ENCODE measurements at places on chromosomes 12 and 14.
A peak's percentile ranks its signal among the peaks of the same experiment; 100 is the strongest.

GRCh38 chr12:95731519-95731958 lies 59.0 kb downstream of the NTN4 start:
- DNase-seq: no peak

DNA sequence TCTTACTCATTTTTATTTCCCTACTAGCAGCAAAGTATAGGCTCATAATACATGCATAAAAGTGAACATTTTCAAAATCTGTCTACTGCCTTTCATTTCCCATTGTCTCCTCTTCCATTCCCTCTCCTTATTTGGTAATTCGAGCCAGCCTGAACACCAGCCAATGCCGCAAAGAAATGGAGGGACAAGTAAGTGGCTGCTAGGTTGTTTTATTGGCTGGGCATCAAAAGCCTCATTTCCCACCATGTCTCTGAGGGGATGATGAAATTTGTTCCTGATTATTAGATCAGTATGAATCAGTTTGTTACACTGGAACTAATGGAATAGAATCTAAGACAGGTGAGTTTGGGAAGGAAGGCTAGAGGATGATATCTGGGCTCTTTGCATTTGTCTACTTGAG lies 143.5 kb downstream of the KCNA5 start:
- no peak for DNase-seq

- DNase-seq: no peak
These were observed 8.8 kb upstream of the DDHD1 start for GRCh38 chr14:53161758-53162435.

- DNase-seq: no peak
These were observed 769.6 kb upstream of the ALG10B start for GRCh38 chr12:37546901-37547475.

- DNase-seq: no peak
These were observed 3.7 kb upstream of the HSD17B6 start for GRCh38 chr12:56759263-56759908.

- no peak for DNase-seq
These were observed 43.0 kb upstream of the SYCP3 start for GRCh38 chr12:101782273-101782731.

DNA sequence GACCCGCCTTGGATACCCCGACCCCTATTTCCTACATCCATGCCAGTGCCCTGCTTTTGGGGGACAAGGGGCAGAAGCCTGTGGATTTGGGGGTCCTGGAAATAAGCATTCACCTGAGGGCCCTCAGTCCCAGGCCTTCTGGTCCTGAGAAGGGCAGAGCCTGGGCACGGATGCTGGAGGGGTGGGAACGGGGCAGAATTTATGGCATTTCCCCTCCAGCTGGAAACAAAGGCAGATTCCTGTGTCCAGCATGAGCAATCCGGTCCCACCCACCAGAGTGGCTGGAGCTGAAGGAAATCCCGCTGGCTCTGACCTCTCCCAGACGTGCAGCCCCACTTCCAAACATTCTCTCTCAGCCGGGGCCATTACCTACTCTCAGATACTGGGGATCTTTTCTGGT lies 9.3 kb downstream of the ANKRD33 start:
- DNase-seq: no peak

- DNase-seq: no peak
These were observed 17.6 kb downstream of the CCDC88C start for GRCh38 chr14:91399868-91400640.

- no peak for DNase-seq
These were observed 169.6 kb downstream of the EGLN3 start for GRCh38 chr14:33781236-33781635.

- DNase-seq: no peak
These were observed 1127.9 kb downstream of the VRK1 start for GRCh38 chr14:97924922-97925613.

DNA sequence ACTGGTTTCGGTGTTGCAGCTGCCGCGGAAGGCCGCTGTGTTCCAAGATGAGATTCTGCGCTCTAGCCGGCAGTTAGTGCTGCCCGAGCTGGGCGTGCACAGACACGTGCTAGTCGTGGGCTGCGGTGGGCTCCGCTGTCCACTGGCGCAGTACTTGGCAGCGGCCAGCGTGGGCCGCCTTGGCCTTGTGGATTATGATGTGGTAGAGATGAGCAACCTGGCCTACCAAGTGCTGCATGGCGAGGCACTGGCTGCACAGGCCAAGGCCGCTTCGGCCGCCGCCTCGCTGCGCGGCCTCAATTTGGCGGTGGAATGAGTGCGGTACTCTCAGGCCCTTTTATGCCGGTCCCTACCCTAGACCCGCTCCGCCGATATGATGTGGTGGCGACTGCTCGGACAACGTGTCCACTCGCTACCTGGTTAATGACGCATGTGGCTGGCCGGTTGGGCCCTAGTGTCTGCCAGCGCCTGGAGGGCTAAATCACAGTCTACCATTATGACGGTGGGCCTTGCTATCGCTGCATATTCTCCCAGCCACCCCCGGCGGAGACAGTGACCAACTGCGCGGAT lies 102.2 kb downstream of the SNAPC1 start:
- DNase-seq: no peak

- no peak for DNase-seq
These were observed 13.6 kb upstream of the GALNT16 start for GRCh38 chr14:69246331-69246730.

GRCh38 chr14:23147676-23148075 lies 28.6 kb upstream of the CEBPE start:
- no peak for DNase-seq

- no peak for DNase-seq
These were observed 39.9 kb downstream of the INSM2 start for GRCh38 chr14:35573911-35574310.

DNA sequence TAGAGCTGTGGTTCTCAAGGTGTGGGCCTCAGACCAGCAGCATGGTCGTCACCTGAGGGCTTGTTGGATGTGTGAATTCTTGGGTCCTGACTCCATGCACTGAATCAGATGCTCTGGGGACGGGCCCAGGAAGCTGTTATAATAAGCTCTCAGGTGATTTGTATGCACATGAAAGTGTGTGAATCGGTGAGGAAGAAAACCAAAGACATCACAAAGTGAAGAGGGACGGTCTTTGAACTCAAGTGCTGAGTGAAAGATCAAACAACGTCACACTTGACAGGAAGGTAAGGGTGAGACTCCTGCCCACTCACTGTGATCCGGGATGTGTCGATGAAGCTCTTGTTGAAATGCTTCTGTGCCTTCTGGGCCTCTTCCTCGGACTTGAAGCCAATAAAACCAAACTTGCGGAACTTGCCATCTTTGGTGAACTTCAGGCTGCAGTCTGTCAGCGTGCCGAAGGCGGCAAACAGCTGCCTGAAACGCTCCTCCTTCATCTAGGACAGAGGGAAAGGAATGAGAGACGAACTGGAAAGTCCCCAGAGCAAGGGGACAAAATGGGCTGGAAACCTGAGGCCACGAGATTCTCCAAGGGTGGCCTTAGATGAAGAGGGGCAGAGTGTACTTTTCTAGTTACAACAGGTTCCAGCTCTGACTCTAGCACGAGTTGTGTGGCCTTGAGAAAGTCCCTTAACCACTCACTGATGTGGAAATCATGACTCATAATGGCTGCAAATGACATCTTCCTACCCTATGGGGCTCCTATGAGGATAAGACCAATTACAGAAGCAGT lies 4.0 kb downstream of the RBM19 start:
- no peak for DNase-seq

- no peak for DNase-seq
These were observed 296.9 kb downstream of the NUAK1 start for GRCh38 chr12:105841840-105842239.

DNA sequence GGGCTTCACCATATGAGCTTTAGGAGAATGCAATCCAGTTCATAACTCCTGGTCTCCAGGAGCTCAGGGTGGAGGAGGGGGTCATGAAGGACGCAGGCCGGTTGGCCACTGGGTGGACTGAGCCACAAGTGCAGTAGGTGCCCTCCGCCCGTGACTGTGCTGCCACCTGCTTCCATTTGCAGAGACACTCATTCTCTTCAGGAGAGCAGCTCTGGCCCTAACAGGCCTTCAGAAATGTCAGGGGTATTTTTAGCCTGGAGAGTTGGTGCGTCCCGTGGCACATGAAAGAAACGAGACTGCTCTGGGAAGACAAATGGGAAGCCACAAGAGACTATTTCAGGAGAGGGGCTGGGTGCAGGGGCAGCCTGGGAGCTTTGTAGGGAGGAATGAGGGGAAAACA lies 74.6 kb upstream of the MYL2 start:
- DNase-seq: no peak

DNA sequence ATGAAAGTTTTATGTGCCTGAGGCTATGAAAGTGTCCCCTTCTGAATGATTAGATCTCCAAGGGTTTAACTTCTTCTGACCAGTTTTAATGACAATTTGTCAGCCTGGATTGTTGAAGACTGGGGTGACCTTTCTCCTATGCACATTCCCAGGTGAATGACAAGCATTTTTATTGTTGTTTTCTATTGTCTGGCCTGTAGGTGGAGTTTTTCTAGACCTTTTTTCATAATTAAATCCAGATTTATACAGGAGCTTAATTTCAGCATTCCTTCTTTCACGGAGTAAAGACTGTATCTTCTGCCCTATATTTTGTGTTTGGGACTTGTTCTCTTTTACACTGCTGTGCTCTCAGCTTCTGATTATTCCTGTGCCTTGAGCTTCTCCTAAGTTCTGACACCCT lies 125.0 kb upstream of the FAR2 start:
- DNase-seq: peak; percentile 45

- no peak for DNase-seq
These were observed 60.4 kb upstream of the CMKLR1 start for GRCh38 chr12:108399514-108399913.

GRCh38 chr14:50001151-50001998 lies 108.5 kb downstream of the ARF6 start:
- peak; percentile 85 for DNase-seq

- DNase-seq: peak; percentile 64
These were observed 42.9 kb upstream of the SINHCAF start for GRCh38 chr12:31368666-31369361.

GRCh38 chr12:77189458-77189857 lies 124.1 kb upstream of the E2F7 start:
- no peak for DNase-seq

GRCh38 chr12:69481133-69481532 lies 10.9 kb downstream of the FRS2 start:
- no peak for DNase-seq

GRCh38 chr14:54803926-54804537 lies 98.6 kb downstream of the GCH1 start:
- DNase-seq: no peak
